ENCODE measurements at places on chromosomes 2 and 18. TPM values are rescaled to one million over a fixed set of nuclear protein-coding genes. Genes with fewer than 3 reads are reported as not detected.

Gene ZNF397
- 3.2 TPM for polyA plus RNA-seq

Gene SLC8A1
- 6.6 TPM for polyA plus RNA-seq

Gene SERPINB12
- polyA plus RNA-seq = not detected

Gene HAAO
- 0.09 TPM for polyA plus RNA-seq

Gene SERPINB4
- polyA plus RNA-seq = not detected

Measured in IMR-90 (cell line).